HTR-8/SVneo (cell line): ENCODE measurements at places on chromosomes 11 and 22.
A peak's percentile ranks its signal among the peaks of the same experiment; 100 is the strongest.

DNA sequence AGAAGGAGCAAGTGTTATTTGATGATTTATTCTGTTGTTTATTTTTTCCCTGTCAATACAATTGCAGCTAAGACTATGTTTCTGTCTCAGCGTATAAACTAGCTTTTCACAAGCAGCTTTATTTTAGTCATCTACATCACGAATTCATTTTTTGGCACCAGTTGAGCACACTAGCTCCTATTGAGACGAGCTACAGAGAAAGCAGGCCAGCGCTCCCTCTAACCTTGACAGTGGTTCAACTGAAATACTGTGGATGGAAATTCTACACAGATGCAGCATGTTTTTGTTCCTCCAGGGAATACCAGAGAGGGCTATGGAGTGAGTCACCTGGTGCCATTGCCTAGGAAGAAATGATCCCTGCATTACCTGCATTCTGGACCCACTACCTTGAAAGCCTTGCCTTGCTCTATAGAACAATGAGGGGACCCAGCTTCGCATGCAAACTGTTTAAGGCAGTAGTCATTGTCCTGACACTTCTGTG is 108.2 kb upstream of the ARHGAP42 start:
- no peak for DNase-seq

- no peak for DNase-seq
Observed at GRCh38 chr11:75260396-75261170, 20.0 kb downstream of the TPBGL start.

- DNase-seq = no peak
Observed at GRCh38 chr11:115220423-115220822, 283.8 kb downstream of the CADM1 start.

- no peak for DNase-seq
Observed at GRCh38 chr11:94310191-94310875, 6.0 kb downstream of the IZUMO1R start.

DNA sequence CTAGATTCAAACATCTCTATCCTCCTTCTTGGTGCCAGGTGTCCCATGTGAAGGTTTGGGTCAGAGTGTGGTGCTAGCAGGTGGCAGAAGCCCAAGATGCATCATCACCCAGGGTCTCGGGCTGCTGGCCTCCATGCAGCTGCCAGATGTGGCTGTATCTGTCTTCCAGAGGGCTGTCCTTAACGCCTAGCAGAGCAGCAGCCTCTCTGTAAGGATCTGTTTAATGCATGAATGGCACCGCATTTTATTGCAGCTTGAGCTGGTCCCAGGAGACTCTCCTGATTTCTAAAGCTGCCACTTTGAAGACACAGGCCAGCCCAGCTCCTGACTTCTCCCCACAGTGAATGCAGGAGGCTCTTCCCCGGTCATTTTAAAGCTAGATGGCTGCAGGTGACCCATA is 26.3 kb downstream of the SLC1A2 start:
- DNase-seq = no peak

GRCh38 chr22:19629720-19630419 is 84.4 kb upstream of the SEPTIN5 start:
- peak; percentile 88 for DNase-seq

DNA sequence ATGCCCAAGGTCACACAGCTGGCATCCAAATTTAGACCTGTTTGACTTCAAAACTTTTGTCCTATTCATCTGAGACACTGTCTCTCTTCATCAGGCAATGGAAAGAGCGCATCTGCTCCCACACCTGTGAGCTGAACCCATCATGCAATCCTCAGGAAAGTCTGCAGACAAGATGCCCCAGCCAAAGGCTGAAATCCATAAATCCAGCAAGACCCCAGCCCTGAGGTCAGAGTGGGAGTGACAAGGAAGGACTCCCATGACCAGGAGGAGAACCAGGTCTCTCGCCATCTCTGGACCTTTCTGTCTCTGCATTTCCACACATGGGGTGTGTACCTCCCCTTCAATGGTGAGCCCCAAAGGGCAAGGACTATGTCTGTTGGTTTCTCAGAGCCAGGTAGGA is 83.6 kb upstream of the HMGXB4 start:
- DNase-seq = no peak

- no peak for DNase-seq
Observed at GRCh38 chr22:39132281-39132680, 20.2 kb downstream of the CBX7 start.

- DNase-seq = no peak
Observed at GRCh38 chr11:128039140-128040021, 548.0 kb downstream of the ETS1 start.

GRCh38 chr22:19872779-19873137 is 18.1 kb upstream of the GNB1L start:
- DNase-seq = no peak

GRCh38 chr11:35381709-35382322 is 37.5 kb downstream of the SLC1A2 start:
- no peak for DNase-seq

DNA sequence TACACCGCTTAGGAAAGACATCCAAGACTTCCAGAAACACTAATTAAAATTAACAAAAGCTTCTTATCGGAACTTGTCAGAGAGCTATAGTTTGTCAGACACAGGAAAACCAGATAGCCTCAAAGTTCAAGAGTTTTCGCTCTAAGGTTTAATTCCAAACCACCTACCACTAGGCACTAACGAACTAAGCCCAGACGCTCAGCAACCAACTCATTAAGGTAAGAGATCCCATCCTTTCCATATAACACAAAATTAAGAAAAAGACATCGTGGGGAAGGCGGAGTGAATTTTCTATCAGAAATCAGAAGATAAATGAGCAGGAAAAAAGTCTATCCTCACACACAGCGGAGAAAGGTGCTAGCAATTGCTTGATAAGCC is 382 bp downstream of the IMMP1L start:
- DNase-seq = no peak
